Naive thymus-derived CD8-positive, alpha-beta T cell (primary cell): ENCODE measurements at places on chromosomes 12 and 14.

DNA sequence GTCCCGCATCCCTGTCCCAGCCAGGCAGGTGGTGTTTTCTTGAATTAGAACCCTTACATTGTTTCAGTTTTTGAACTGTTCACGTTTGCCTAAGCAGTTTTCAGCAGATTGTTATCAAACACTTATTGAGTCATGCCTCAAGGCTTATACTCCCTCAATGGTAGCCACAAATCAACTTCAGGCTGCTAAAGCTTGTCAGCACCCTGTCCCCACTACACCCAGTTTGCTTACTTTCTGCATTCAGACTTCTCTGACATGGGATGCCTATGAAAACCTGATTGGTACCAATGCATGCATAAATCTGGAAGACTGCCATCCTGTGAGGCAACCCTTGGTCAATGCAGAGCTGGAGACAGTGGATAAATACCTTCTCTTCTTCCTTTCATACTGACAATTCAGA is 225.4 kb downstream of the BTG1 start:
- DNase-seq = no peak

GRCh38 chr12:16369156-16369555 is 21.7 kb downstream of the MGST1 start:
- DNase-seq = no peak

- DNase-seq = no peak
Observed at GRCh38 chr12:4041187-4041885, 168.1 kb upstream of the PARP11 start.

DNA sequence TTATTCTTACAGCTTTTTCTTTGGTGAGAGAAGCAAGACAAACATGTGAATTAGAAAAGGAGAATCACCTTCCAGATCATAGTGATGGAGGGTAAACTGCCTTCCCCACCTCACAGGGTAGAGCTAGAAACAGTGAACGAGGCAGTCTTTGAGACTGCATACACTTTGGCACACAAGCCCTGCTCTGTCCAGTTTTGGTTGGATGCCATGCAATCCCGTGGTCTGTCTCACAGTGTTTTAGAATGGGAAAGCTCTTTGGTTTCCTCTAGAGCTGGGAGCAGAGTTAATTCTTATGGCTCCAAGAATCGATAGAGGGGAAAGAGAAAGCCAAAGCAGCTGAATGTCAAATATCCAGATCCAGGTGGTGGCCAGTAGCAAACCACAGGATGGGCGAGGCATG is 21.9 kb downstream of the TDP1 start:
- DNase-seq = no peak

- DNase-seq = peak; percentile 42
Observed at GRCh38 chr12:6140651-6141447, 16.4 kb upstream of the VWF start.

DNA sequence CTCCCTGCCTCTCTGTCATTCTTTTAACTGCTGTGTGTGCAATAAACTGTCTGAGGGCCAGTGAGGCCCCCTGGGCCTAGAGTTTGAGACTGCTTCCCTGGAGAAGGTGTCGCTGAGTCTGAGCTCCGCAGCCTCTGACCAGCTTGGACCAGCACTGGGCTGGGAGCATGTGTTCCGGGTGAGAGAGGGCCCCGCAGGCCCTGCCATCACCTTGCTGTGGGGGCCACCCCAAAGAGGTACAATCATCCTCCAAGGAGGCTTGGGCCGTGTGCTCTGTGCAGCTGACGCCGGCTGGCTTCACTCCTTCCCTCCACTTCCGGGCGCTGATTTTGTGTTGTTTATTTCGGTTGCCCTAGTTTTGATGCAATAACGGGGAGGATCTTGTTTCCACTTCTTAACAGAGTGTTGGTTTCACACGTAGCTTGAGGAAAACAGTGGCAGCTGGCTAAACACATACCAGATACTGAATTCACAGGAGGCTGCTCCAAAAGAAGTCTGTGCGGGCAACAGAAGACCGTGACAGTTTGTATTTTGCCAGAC is 121.6 kb downstream of the TMEM132C start:
- DNase-seq = no peak

DNA sequence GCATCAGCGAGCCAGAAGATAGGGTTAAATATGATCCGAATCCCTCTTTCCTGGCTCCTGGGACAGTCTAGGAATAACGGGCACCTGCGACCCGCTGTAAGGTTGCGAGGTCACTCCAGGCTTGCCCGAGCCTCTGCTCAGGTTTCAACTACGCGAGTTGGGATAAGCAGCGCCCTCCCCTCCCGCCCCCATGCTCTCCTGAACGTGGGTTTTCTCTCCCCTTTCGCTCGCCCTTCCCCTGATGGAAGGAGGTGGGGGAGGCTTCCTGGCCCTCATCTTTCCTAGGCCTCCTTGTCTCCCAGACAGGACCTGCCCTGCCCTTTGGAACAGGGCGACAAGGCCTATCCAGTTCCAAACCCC is 753 bp upstream of the ATP5MC2 start:
- DNase-seq = no peak
